HuH-7 (cell line): ENCODE measurements at places on chromosomes 3 and 15.

GRCh38 chr3:86996261-86996955 is 5.5 kb upstream of the VGLL3 start:
- DNase-seq = no peak

DNA sequence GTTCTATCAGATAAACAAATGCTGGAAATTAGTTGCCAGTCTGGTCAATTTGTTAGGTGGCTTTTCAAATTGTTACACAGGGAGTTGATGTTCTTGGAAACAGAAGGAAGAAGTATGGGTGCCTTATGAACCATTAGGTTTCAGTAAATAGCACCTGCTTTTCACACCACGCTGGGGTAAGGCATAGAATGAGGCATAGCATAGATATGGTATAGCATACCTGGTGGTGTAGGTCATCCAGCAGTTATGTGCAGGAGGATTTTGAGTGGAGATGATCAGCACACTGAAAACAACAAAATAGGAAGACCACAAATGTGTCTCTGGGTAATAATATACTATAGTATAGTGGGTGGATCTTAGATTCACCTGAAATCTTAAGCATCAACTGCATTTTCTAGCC is 121.4 kb downstream of the GMPS start:
- DNase-seq = no peak

DNA sequence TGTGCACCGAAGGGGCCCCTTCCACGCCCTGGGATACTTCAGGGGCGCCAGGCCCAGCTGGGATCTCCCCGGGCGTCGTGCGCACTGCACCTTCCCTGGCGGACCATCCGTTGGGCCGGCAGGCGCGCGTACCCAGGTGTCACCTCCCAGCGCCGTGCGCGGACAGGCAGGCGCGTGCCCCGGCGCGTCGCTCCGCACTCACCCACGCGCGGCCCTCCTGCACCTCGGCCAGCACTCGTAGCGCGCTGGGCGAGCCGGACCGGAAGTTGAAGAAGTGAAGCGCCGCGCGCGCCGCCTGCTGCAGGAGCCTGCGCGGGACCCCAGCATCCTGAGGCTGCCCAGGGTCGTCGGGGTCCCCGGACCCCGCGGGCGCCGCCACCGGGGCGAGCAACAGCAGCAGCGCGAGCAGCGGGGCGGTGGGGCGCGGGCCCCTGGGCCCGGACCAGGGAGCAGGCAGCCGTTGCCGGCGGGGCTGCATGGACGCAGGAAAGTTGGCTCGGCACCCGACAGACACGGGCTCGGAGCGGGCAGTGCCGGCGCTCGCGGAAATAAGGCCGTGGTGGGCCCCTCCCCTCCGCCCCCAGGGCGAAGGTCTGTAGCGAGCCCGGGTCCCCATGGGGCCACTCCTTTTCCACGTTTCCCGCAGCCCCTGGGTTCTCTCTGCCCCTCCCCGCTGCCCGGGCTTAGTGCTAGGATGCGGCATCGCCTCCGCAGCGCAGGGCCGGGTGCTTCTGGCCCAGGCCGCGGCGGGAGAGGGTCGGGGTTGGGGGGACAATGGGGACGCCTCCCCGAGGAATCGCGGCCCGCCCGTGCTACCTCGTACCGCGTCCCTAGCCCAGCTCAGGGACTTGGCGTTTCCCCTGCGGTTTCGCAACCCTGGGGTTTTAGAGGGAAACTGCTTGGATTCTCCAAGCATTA is at the start of gene RARRES1:
TSS of gene RARRES1 (minus strand) at position 520 of the 918 bp plus-strand sequence. CDS start at position 478, 42 bp downstream.
- DNase-seq = peak; percentile 51

- DNase-seq = no peak
Measured at GRCh38 chr3:130839813-130840212, 54.1 kb upstream of the ATP2C1 start.

GRCh38 chr3:60383345-60383744 is 867.9 kb downstream of the FHIT start:
- DNase-seq = no peak

DNA sequence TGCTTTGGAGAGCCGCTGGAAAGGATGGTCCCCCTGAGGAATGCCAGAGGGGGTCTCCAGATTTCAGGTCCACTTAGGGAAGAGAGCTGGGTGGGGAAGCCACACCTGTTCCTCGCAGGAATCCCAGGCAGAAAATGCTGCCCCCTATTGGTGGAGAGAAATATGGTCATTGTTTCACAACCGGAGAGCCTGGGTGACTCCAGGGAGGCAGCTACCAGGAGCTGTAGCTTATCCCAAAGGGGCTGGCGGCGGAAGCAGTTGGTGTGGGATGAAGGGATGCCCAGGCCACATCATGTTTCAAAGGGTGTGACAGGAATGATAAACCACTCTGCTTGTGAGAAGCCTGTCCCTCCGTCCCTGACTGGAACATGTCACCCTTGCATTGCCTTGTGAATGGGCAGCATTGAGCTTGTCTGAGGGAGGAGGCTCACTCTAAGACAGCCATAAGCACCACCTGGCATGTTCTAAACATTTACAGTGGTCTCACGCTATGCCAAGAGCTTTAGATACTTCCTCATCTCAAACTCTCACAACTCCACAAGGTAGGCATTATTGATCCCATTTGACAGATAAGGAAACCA is 34.5 kb downstream of the POMGNT2 start:
- peak; percentile 54 for DNase-seq

DNA sequence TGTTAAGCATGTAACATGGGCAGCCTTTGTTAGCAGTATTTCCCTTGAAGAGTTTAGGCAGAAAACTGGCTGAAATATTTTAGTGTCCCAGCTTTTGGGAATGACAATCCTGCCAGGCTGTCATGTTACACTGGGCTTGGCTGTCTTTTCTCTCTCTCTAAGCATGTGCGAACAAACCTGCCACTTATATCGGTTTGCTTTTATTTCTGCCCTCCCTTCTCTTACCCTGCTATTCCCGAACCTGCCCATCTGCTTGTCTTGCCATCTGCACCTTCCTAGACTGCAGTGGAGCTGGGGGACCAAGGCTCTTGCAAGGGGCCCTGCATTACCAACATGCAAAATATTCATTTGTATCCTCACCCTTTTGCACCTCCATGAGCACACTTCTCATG is 339.6 kb downstream of the EPHB1 start:
- DNase-seq = no peak

DNA sequence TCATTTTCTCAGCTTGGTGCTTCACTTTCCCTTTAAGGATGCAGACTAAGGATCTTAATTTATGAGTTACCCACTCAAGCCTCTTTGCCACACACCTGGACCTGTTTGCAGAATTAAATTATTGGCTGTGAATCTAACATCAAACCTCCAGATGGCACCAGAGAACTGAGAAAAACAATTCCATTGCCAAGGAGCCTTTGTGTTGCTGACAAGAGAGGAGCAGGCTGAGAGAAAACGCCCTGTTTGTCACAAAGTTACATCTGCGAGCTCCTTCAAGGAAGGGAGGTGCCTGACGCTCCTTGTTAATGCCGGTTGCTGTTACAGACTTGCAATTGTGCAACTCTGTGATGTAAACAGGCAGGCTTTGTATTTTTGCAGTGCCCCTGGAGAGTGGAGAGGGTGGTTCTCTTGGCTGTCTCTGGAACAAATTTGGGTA is 36.3 kb upstream of the TMC3 start:
- DNase-seq = peak; percentile 49

GRCh38 chr3:136280961-136281360 is 30.8 kb downstream of the PCCB start:
- no peak for DNase-seq

- no peak for DNase-seq
Measured at GRCh38 chr3:158086361-158086760, 19.9 kb downstream of the SHOX2 start.

DNA sequence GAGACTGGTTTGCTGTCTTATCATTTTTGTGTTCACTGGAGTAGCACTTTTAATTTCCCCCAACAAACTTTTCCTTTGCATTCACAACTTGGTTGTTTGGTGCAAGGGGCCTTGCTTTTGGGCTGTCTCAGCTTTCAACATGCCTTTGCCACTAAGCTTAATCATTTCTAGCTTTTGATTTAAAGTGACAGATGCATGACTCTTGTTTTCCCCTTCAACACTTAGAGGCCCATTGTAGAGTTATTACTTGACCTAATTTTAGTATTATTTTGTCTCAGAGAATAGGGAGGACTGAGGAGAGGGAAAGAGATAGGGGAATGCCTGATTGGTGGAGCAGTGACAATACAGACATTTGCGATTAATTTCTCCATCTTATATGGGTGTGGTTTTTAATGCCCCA is 340.1 kb upstream of the MANF start:
- DNase-seq = no peak

DNA sequence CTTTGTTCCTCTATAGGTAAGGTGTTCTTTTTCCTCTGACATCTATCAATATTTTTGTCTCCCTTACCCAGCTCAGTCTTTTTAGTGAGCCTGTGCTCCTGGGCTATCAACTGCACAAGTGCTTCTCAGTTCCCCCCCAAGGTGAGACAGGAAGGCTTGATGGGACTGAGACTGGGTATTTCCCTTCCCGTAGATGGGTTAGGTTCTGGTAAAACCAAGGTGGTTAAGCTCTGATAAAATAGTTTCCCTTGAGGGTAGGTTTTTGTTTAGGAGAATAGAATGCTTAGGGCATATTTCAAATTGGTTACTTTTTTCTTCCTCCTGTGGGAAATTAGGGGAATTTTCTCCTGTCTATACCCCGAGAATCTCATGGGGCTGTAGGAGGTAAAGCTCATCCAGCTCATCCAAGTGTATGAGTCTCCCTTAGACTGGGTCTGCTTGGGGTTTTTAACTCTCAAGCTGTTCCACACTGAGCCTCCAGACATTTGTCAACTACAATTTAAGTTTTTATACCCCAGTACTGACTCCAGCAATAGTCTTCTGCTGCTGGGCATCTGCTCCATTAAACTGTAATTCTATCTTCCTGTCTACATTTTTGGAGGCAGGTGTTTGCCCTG is 44.9 kb downstream of the OXSR1 start:
- no peak for DNase-seq

- DNase-seq = peak; percentile 57
Measured at GRCh38 chr3:36843065-36844051, 79.0 kb upstream of the DCLK3 start.

DNA sequence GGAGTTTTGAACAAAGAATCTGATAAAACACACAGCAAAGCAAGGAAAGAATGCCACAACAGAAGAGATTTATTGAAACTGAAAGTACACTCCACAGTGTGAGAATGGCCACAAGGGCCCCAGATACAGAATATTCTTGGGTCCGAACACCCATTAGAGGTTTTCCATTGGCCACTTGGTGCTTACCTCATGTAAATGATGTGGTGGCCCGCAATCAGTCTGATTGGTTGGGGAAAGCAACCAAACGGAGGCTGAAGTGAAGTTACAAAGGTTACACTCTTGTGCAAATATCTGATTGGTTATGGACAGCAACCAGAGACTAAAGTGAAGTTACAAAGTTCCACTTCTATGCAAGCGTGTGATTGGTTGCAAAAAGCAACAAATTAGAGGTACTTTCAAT is 20.4 kb downstream of the NSUN3 start:
- DNase-seq = no peak

DNA sequence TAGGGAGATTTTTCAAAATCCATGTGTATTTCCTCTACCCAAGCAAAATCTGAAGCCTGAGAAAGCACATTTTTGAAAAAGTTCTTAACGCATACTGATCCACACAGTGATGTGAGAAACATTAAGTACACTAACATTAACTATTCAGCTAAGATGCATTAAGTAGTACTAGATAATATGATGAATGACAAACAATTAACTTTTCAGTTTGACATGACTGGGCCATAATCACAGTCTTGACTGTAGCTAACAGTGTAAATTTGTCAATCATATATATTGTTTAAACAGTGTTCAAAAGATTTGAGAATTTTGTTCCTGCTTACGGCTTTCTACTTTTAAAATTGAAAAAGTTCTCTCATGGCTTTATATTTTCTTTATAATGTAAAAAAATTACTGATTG is 72.0 kb downstream of the CNTN3 start:
- DNase-seq = no peak

DNA sequence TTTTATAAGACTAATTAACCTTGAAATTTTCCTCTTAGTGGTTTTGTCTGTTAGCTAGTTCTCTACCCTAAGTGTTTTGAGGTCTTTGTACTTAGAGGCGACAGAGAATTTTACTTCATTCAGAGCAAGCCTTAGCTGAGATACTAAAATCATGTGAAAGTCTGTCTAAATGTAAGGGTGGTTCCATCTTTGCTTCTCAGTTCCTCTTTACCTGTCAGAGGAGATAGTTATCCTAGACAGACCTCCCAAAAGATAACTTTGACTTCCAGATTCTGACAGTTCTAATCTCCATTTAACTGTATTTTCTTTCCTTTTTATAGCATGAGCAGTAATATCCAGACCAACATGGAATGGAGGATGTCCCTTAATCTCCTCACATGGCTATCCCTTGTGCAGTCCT is 34.7 kb downstream of the RNF111 start:
- DNase-seq = no peak

- no peak for DNase-seq
Measured at GRCh38 chr15:34436126-34436955, 1.3 kb downstream of the GOLGA8A start.

DNA sequence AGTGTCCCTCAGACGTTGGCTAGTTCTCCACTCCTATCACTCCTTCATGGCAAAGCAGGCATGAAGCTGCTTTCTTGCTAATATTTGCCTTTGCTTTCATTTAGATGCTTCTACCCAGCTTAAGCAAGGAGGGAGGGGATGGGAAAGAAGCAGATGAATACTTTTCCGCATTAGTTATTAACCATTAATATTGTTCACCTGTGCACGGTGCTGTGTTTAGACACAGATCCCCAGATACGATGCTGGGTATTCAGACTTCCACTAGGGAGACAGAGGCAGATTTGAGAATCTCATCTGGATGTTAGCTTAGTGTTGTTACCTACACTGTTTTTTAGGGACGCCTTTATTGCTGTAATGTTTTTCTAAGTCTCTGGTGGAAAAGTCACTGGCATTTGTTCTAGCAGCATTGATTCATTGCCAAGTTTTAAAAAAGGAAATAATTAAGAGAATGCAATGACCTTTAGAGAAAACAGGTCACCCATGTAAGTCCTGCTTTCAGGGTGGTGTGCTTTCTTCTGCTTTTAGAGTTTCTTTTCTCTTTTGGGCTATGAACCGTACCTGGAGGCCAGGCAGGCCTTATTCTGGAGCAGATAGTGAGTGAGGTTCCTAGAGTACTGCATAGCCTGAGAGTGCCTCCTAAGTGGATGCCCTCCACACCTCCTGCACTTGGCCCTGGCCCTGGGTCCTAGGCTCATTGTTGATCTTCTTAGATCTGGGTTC is 55.5 kb downstream of the MYZAP start:
- no peak for DNase-seq

GRCh38 chr3:99907959-99908544 is 90.4 kb downstream of the CMSS1 start:
- DNase-seq = no peak

- no peak for DNase-seq
Measured at GRCh38 chr3:61146010-61146890, 105.0 kb downstream of the FHIT start.

- no peak for DNase-seq
Measured at GRCh38 chr3:154126651-154127050, 5.5 kb downstream of the ARHGEF26 start.

GRCh38 chr3:175777495-175777894 is 918.4 kb downstream of the NAALADL2 start:
- DNase-seq = peak; percentile 41

- DNase-seq = peak; percentile 3
Measured at GRCh38 chr3:69012100-69012799, 1.2 kb downstream of the EOGT start.
